HepG2 (cell line): ENCODE measurements at places on chromosomes 4 and X. TPM values are rescaled to one million over a fixed set of nuclear protein-coding genes. Genes with fewer than 3 reads are reported as not detected.

DNA sequence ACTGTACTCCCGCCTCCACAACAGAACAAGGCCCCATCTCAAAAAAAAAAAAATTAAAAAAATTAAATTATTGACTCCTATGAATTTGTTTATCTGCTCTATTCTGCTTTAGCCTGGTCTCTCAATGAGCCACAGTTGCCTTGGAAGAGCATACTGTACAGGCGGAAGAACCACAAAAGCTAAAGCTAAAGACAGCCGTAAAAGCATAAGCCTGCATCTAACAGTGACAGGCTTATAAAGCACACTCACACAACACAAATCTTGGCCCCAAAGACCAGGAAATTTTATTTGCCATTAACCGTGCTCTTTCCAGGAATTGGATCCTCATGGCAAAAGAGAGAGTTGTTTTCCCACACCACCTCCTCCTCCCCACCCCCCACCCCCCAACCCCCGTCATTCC is 53.5 kb upstream of the KLF3 start:
- H3K36me3 ChIP-seq = no peaks in the 10 kb centered on the region
- peaks cover 59% of the 10 kb centered on the region for H3K4me1 ChIP-seq
- DNase-seq = no peak
- no peak overlapping the region for H3K27ac ChIP-seq

DNA sequence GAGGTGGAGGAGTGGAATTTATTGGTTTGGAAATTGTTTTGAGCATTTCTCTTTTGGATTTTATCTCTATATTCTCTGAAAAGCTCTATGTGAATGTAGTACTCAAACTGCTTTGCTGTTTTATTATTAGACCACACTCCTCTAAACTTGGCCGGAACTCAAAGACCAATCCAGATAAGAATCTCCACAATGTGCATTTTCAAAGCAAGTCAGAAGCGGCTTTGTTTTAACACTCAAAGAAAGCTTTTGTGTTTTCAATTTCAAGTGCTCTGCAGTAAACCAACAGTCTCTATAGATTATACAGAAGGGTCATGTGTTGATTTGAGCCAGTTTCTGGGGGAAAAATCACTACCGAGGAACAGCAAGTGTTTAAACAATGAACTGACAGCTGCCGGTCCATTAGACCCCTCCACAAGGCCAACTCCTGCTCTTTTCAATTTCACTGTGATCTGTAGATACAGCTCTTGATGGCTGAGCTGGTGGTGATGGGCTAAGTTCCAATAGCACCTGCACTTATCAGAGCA is 79.4 kb downstream of the FTHL17 start:
- H3K27me3 ChIP-seq = no peaks in the 10 kb centered on the region
- no peaks in the 10 kb centered on the region for H3K36me3 ChIP-seq
- DNase-seq = peak; percentile 93

- no peak overlapping the region for H3K27ac ChIP-seq
- no peaks in the 10 kb centered on the region for H3K4me1 ChIP-seq
- H3K36me3 ChIP-seq = no peaks in the 10 kb centered on the region
- H3K4me3 ChIP-seq = no peak overlapping the region
Measured at GRCh38 chr4:189221691-189222090, 719.0 kb upstream of the FRG1 start.

SRP72 gene
- 75.6 and 126 TPM in 2 replicates for total RNA-seq

PCDH7 gene
- total RNA-seq = not detected in 2 replicates
